ENCODE measurements at places on chromosomes 6 and 20.

GRCh38 chr6:147103007-147103406, 101.2 kb upstream of the STXBP5 start:
- no peak for DNase-seq

GRCh38 chr6:41504466-41505121, 41.6 kb upstream of the FOXP4 start:
- no peak for DNase-seq

DNA sequence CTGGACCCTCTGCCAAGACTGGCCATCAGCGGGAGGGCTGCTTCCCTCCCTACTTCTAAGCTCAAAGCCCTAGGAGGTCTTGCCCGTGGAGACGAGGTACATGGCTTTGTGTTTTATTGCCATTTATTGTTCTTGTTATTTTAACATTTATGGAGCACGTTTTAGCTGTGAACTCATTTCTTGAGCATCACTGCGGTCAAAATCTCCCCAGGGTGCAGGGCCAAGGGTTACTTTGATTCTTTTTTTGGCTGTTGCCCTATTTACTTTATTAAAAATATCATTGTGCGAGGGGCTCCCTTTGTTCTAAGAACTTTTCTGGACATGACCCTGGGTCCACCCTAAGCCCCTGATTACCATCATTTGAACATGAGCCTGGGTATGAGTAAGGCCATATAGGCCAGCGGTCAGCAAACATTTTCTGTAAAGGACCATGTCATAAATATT, 51.6 kb downstream of the EYA2 start:
- no peak for DNase-seq

- DNase-seq = no peak
Observed at GRCh38 chr6:37104824-37105147, 65.2 kb upstream of the PIM1 start.

- no peak for DNase-seq
Observed at GRCh38 chr6:166561771-166562359, 24.6 kb downstream of the RAMACL start.

DNA sequence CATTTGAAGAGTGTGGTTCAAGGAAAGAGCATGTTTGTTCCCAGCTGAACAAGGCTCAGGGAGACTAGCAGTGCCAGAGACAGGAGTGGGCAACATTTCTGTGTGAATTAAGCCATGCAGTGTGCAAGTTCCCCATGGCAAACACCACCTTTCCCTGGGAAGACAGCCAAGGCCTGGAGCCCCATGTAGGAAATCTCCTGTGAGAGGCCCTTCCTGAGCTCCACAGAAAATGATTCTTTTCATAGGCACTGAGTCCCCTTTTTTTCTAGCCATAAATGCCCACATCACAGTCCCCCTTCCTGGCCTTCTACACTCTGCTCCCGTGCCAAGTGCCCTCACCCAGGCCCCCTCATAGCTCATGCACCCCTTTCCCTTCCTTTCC, 11.8 kb upstream of the TRAM2 start:
- DNase-seq = no peak

- no peak for DNase-seq
Observed at GRCh38 chr20:40954521-40955165, 74.0 kb upstream of the TOP1 start.
